T-helper 17 cell (primary cell): ENCODE measurements at places on chromosomes 13 and 19. TPM values are rescaled to one million over a fixed set of nuclear protein-coding genes. Genes with fewer than 3 reads are reported as not detected.

ELAVL3 gene
- not detected for total RNA-seq

TUBB4A gene
- total RNA-seq = 1.5 TPM

SELENOV gene
- not detected for total RNA-seq

MUC16 gene
- 0.05 TPM for total RNA-seq

ATXN8OS gene
- not detected for total RNA-seq

WASF3 gene
- 6.4 TPM for total RNA-seq

PEG3 gene
- total RNA-seq = not detected

- no peaks in the 10 kb centered on the region for H3K36me3 ChIP-seq
- no peaks in the 10 kb centered on the region for H3K27me3 ChIP-seq
- peaks cover 3% of the 10 kb centered on the region for H3K4me1 ChIP-seq
- no peak overlapping the region for H3K4me3 ChIP-seq
Measured at GRCh38 chr19:40305403-40305802, 20.3 kb upstream of the AKT2 start.

DNA sequence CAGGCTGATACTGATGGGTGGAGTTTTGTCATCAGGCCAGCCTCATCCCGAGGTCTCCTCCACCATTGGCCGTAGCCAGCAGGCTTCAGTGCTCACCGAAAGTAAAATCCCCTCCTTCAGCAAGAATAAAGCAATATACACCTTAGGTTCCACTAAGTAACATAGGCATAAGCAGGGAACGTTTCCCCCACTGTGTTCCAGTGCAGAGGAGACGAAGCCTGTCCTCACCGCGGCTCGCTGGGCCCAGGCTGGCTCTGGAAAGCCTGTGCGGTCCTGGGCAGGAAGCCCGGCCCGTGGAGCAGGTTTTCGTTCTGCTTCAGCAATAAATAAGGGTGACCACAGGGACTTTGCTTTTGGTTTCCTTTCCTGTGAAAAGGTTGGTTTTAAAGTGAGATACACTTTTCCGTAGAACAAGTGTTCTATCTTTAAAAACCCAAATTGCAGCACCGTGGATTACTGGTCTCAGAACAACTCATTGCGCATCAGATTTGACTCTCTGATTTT, 16.3 kb upstream of the TEX29 start:
- DNase-seq = no peak
- no peak overlapping the region for H3K4me3 ChIP-seq
- H3K27me3 ChIP-seq = no peaks in the 10 kb centered on the region

- H3K36me3 ChIP-seq = no peaks in the 10 kb centered on the region
- no peak overlapping the region for H3K27ac ChIP-seq
- no peak overlapping the region for H3K4me3 ChIP-seq
- no peak for DNase-seq
Measured at GRCh38 chr19:13557756-13558398, 51.6 kb upstream of the CACNA1A start.

DNA sequence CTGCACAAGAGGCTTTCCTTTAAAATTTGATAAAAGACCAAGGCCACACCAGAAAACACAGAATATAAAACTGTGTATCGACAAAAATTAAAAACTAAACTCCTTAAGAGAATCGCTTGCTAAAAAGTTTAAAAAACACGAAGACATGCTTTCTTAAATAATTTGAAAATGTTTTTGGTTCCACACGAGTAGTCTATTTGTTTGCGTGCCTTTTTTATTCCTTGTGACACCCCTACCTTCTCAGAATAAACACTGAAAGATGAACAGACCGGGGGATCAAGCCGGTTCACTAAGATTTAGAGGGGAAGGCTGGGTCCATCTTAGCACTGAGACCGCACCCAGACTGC, 256.4 kb upstream of the STARD13 start:
- H3K27ac ChIP-seq = peak overlapping the region; percentile 99
- no peaks in the 10 kb centered on the region for H3K27me3 ChIP-seq
- H3K36me3 ChIP-seq = no peaks in the 10 kb centered on the region
- DNase-seq = no peak
- H3K4me1 ChIP-seq = peaks cover 23% of the 10 kb centered on the region

DNA sequence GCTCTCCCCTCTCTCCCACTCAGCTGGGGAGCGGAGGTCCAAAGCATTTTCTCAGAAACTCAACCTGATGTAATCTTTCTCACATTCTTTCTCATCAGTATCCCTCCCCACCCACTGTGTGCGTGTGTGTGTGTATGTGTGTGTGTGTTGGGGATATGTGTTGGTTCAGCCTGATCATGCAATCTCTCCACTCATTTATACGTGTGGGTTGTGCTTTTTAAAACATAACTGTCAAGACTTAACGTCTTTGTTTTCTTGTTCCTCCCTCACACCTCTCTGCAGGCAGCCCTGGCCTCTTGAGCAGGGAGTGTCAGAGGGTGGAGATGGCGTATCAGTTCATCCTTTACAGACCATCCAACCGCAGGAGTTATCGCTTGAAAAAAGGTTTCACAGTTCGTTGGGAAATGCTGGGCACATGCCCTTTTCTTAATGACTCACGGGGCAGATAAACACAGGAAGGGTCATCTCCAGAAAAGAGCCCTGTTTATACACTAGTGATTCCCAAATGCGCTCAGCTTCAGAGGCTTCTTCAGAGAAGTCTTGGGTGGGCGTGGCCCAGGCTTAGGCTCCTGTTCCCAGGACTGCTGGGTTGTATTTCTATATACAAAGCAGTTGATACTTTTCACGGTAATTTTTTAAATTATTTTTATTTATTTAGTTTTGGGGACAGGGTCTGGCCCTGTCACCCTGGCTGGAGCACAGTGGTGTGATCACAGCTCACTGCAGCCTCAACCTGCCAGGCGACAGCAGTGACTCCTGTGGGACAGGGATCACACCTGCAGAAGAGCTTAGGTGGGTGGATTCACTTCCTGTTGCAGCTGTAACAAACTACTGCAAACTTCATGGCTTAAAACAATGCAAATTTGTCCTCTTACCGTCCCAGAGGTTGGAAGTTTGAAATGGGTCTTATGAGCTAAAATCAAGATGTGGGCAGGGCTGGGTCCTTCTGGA, 60.3 kb downstream of the CCDC70 start:
- no peak for DNase-seq
- H3K27ac ChIP-seq = peak overlapping the region; percentile 24
- no peak overlapping the region for H3K4me3 ChIP-seq
- H3K4me1 ChIP-seq = peaks cover 38% of the 10 kb centered on the region

DNA sequence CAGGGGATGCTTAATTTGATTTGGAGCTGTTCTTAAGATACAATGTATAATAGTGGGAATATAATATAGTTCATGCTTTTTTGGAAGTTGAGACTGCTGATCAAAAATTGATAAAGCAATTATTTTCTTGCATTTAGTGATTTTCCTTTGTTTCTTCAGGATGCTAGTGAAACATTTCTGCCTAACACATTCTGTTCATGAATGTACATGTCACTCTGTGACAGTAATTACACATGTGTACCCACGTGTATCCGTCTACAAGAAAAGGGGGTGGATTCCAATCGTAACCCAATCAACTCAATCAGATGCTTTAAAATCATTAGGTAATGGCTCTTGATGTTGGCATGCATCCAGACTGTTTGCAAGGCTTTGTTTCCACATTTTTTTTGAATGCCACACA, 5.0 kb upstream of the FRY start:
- peaks cover 15% of the 10 kb centered on the region for H3K4me1 ChIP-seq
- H3K36me3 ChIP-seq = no peaks in the 10 kb centered on the region
- H3K27me3 ChIP-seq = no peaks in the 10 kb centered on the region
- H3K27ac ChIP-seq = no peak overlapping the region

- no peak overlapping the region for H3K27ac ChIP-seq
- no peaks in the 10 kb centered on the region for H3K36me3 ChIP-seq
- H3K4me1 ChIP-seq = no peaks in the 10 kb centered on the region
- H3K27me3 ChIP-seq = no peaks in the 10 kb centered on the region
- H3K4me3 ChIP-seq = no peak overlapping the region
- DNase-seq = no peak
Measured at GRCh38 chr13:79886601-79887000, 405.6 kb downstream of the NDFIP2 start.

- peak overlapping the region; percentile 97 for H3K27ac ChIP-seq
- no peaks in the 10 kb centered on the region for H3K27me3 ChIP-seq
- peaks cover 3% of the 10 kb centered on the region for H3K36me3 ChIP-seq
Measured at GRCh38 chr19:41872775-41873647, 4.1 kb upstream of the CD79A start.

DNA sequence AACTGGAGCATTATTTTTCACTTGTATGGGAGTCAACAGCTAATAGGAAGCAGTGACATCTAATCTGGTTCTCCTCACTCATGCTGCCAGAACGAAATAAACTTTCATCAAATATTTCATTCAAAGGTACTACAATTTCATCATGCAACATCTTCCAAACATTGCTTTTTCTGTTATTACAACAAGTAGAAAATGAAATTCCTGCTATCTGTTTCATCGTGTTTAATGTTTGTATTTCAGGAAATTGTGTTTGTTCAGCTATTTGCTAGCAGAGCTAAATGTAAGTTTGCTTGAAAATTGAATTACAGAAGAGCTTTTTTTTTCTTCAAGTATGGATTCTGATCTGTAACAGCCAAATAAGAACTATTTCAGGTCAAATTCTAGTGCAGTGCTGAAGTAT, 90.1 kb downstream of the SLITRK6 start:
- no peak overlapping the region for H3K27ac ChIP-seq
- H3K4me3 ChIP-seq = no peak overlapping the region
- no peaks in the 10 kb centered on the region for H3K27me3 ChIP-seq
- H3K36me3 ChIP-seq = no peaks in the 10 kb centered on the region
- no peak for DNase-seq

DNA sequence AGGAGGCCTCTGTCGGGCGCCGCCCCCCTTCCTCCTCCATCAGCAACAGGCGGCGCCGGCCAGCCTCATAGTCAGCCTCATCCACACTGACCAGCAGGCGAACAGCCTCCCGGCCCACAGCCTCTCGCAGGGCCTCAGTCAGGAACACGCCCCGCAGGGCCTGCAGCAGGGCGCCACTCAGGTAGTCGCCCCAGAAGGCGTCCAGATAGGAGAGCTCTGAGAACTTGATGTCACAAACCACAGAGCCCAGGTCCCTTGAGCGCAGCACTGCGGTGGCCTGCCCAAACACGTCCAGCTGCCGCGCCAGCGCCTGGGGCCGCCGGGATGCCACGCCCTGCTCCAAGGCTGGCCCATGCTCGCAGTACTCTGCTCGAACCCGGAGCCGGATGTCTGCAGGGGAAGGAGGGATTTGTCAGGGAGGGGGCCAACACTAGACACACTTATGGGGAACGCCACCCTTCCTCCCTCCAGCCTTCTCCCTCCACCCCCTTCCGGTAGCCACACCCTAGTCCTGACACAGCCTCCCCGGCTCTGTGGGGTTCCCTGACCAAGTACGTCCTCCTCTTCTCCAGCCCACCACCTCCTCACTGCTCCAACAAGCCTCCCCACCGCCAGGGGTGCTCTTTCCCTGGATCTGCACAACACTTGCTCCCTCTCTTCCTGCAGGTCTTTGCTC, 17.9 kb downstream of the DEDD2 start:
- peak overlapping the region; percentile 93 for H3K4me3 ChIP-seq
- H3K36me3 ChIP-seq = peaks cover 18% of the 10 kb centered on the region
- H3K4me1 ChIP-seq = peaks cover 72% of the 10 kb centered on the region
- peak overlapping the region; percentile 95 for H3K27ac ChIP-seq
- H3K27me3 ChIP-seq = no peaks in the 10 kb centered on the region

DNA sequence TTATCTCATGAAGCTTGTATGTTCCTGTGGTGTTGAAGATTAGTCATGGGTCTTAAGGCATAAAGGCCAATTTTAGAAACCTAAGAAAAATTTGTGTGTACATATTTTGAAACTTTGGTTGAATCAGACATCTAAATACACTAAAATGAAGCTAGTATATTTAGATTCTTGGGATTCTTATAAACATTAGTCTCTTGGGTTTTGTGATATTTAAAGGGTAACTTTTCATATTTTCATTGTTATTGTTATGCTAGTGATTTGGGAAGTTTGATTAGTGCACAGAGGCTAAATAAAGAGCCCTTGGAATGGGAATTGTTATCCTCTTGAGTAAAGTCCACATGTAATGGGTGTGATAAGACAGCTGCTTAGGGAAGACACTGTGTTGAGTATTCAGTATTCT, 24.5 kb downstream of the UBA2 start:
- H3K4me3 ChIP-seq = no peak overlapping the region
- peaks cover 6% of the 10 kb centered on the region for H3K36me3 ChIP-seq
- no peak for DNase-seq
- H3K27me3 ChIP-seq = no peaks in the 10 kb centered on the region

DNA sequence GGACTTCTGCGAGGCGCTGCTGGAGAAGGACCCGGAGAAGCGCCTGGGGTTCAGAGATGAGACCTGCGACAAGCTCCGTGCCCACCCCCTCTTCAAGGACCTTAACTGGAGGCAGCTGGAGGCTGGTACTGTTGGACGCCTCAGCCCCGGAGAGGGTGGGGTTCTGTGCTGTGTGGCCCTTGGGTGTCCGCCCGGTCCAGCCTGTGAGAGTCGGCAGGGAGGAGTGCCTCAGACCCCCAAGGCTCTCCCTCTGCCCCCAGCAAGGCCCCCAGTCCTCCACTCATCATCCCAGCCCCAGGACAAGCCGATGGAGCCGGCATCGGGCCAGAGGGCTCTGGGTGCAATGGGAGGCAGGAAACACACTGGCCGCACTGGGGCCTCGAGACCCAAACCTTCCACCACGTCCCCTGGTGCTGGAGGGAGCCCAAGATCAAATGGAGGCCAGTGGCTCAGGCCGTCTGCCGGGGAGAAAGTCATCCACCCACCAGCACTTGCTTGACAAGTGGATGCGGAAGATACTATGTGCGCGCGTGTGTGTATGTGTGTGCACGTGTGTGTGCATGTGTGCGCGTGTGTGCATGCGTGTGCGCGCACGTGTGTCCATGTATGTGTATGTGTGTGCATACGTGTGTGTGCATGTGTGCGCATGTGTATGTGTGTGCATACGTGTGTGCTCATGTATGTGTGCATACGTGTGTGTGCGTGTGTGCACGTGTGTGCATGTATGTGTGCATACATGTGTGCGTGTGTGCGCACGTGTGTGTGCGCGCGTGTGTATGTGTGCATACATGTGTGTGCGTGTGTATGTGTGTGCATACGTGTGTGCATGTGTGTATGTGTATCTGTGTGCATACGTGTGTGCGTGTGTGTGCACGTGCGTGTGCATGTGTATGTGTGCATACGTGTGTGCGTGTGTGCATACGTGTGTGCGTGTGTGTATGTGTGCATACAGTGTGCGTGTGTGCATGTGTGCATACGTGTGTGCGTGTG, 25.8 kb upstream of the TMEM255B start:
- H3K4me1 ChIP-seq = no peaks in the 10 kb centered on the region
- H3K4me3 ChIP-seq = no peak overlapping the region
- no peaks in the 10 kb centered on the region for H3K36me3 ChIP-seq
- no peak for DNase-seq
- no peaks in the 10 kb centered on the region for H3K27me3 ChIP-seq

GRCh38 chr13:78326633-78327032, 276.7 kb downstream of the POU4F1 start:
- no peak overlapping the region for H3K27ac ChIP-seq
- no peaks in the 10 kb centered on the region for H3K4me1 ChIP-seq
- DNase-seq = no peak
- no peak overlapping the region for H3K4me3 ChIP-seq
- no peaks in the 10 kb centered on the region for H3K36me3 ChIP-seq

- H3K27me3 ChIP-seq = peaks cover 18% of the 10 kb centered on the region
- H3K4me3 ChIP-seq = no peak overlapping the region
- no peak for DNase-seq
- no peaks in the 10 kb centered on the region for H3K4me1 ChIP-seq
- H3K36me3 ChIP-seq = no peaks in the 10 kb centered on the region
Measured at GRCh38 chr13:110347535-110348308, 40.6 kb downstream of the COL4A2 start.

GRCh38 chr19:2266183-2266993, 10.2 kb upstream of the JSRP1 start:
- H3K27ac ChIP-seq = no peak overlapping the region
- H3K36me3 ChIP-seq = peaks cover 2% of the 10 kb centered on the region
- no peak for DNase-seq
- H3K4me3 ChIP-seq = no peak overlapping the region
